ENCODE measurements at places on chromosomes 2 and 18.

- DNase-seq: peak; percentile 18
Measured at GRCh38 chr2:134926231-134926931, 7.8 kb downstream of the CCNT2 start.

- DNase-seq: peak; percentile 30
Measured at GRCh38 chr2:129233751-129234406, 745.6 kb upstream of the RAB6C start.

- DNase-seq: peak; percentile 64
Measured at GRCh38 chr2:17271416-17271815, 246.8 kb downstream of the RAD51AP2 start.

GRCh38 chr18:37409878-37410277 is 155.7 kb downstream of the CELF4 start:
- DNase-seq: peak; percentile 38

GRCh38 chr18:50091509-50092244 is 103.3 kb downstream of the MYO5B start:
- no peak for DNase-seq
